ENCODE measurements at places on chromosomes 6 and 20.

GRCh38 chr6:137951064-137951597 lies 84.1 kb downstream of the TNFAIP3 start:
- DNase-seq, result no peak

GRCh38 chr20:54650052-54650719 lies 174.8 kb downstream of the DOK5 start:
- no peak for DNase-seq

DNA sequence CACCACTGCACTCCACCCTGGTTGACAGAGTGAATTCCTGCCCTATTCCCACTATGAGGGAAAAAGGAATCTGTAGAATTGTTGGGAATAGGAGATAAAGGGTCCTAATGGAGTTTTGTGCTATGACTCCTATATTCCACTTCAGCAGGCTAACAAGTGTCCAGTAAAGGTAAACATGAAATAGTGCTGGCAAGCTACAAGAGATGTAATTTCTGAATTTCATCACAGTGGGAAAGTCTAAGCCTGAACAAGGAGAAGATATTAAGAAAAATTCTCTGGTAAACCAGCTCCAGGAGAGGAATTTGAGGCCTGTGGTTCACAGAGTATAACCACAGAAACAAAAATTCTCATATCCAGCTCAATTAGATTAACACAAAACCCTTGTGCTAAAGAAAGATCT lies 10.3 kb upstream of the C6orf58 start:
- DNase-seq, result no peak

- no peak for DNase-seq
Measured at GRCh38 chr6:71414486-71414885, 125.9 kb downstream of the OGFRL1 start.

- DNase-seq, result no peak
Measured at GRCh38 chr6:75794351-75794846, 45.4 kb downstream of the MYO6 start.

- DNase-seq, result no peak
Measured at GRCh38 chr20:63415647-63416391, 54.7 kb upstream of the CHRNA4 start.

GRCh38 chr6:1739680-1740079 lies 130.0 kb downstream of the FOXC1 start:
- no peak for DNase-seq

DNA sequence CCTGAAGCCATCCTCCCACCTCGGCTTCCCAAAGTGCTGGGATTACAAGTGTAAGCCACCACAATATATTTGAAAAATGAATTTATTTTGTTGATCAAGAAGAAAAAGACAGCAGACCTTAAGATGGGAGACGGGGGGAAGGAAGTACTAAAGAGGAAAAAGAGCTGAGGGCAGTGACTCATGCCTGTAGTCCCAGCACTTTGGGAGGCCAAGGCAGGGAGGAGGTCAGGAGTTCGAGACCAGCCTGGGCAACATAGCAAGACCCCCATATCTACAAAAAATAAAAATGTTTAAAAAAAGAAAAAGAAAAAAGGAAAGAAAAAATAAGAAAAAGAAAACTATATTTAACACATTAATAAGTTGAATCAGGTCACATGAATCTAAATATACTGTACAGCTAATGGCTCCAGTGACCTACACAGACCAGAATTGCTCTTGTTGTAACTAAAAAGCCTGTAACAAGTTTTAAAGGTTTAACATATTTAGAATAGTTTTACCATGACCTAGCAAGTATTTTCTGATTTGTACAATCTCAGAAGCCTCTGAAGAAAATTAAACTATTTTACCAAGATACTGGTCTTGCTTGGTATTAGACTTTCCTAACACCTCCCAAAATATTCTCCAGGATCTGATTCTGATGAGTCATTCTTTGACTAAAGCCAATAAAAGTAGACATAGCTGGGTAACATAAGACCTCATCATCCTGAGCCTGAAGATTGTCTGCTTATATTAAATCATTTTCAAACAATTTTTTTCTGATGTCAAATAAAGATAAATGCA lies 4.3 kb upstream of the AKIRIN2 start:
- DNase-seq, result peak; percentile 13

DNA sequence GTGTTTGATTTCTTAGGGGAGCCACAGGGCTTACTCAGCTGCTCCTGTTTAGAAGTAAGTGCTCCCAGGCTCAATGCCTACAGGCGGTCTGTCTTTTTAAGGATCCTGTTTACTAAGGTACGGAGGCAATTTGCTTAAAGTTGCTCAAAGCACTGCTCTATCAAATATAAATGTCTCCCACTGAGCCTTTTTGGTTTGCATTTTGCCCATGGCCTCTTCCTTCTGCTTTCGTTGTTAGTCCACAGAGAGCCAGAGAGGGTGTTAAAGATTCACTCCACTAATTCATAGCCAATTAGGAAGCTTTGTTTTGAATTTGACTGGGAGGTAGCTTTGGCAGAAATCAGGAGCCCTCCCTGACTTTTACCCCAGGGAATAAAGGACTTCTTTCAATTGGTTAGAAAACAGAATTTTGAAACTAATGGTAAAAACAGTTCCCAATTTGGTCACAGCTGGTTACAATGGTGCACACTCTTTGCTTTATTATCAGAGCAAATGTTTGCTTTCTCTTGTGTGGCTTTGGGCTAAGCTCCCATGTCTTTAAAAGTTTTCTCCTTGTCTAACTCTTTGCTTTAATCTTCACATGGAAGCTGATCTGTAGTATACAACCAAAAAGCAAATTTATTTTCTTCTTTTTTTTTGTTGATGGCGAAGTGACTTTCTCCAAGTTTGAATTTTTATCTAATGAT lies 126.2 kb downstream of the IMPG1 start:
- DNase-seq, result no peak

DNA sequence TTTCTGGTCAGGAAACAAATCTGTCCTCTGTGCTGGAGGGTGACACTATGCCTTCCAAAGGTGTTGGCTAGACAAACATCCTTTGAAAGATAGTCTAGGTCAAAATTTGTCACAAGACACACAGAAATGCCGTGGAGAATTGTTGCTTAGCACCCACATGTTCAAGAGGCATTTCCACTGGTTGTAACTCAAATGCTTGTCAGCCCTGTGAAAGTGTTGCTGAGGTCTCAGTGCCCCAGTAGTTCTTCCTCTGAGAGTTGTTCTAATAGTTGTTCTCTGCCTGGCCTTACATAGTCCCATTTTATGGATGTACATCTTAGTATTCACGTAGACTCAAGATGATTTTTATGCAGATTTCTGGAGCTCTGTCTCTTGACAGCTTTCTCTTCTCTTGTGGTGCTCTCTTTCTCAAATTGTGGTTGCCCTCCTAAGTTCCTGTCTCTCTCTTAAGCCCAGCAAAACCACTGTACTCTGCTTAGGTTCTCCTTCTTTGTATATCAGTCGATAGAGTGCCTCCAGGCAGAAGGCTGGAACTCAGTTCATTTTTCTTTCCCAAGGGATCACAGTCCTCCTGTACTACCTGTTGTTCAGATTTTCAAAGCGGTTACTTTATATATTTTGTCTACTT lies 39.5 kb upstream of the REV3L start:
- DNase-seq, result no peak

- DNase-seq, result no peak
Measured at GRCh38 chr20:62494980-62495748, 19.4 kb upstream of the GATA5 start.

DNA sequence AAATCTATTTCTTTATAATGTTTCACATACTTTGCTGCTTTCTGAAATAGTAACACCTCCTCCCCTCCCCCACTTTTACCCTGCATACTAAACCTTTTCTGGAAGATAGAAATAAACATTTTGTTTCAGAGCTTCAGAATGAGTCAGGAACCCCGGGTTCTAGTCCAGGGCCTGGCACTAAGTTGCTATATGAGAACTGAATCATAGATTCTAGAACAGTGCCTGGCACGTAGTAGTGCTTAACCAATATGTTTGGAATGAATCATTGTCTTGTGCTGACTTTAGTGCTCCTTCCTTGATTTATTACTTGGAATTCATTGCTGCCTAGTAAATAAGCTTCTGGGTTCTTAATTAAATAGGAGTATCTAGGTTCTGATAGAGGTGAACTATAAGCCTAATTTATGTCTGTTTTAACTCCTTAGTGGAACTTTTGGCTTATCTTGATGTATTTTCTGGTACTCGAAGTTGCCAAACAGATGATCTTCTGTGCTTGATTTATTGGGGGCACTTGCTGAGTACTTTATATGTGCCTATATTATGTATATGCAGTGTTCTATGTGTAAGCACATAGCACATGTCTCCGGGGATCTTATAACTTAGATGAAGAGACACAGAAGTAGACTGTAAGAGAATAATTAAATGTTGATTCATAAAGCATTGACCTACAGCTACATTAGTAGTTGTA lies 18.6 kb downstream of the TAB2 start:
- no peak for DNase-seq

- DNase-seq, result no peak
Measured at GRCh38 chr6:21023210-21023609, 489.0 kb downstream of the CDKAL1 start.

- DNase-seq, result no peak
Measured at GRCh38 chr20:986733-987355, 15.3 kb downstream of the RSPO4 start.

DNA sequence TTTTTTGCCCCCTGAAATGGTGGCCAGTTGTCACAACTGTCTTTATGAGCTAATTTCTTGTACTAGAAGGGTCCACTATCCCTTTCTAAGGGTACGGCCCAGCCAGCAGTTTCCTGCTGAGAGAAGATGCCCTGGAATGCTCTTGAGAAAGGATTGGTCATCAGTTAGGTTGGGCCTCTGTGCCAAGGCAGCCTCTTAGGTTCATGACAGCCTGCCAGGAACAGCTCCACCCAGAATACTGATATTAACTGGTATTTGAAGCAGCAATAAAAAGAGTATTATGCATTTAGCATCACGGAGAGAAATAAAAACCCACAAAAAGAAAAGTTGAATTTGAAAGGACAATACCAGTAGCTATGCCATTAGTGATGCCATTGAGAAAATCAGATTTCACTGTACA lies 9.0 kb upstream of the HINT3 start:
- no peak for DNase-seq

GRCh38 chr20:62952373-62952967 lies at the start of gene SLC17A9:
SLC17A9 (plus strand) TSS chr20:62952709; CDS start chr20:62952831, 122 bp downstream.
- DNase-seq, result no peak

- DNase-seq, result peak; percentile 29
Measured at GRCh38 chr6:132715204-132715603, 1.3 kb upstream of the VNN1 start.

- DNase-seq, result no peak
Measured at GRCh38 chr6:110738899-110739365, 76.3 kb downstream of the CDK19 start.

GRCh38 chr20:52124821-52125220 lies 66.8 kb downstream of the ZFP64 start:
- DNase-seq, result no peak

- DNase-seq, result peak; percentile 78
Measured at GRCh38 chr6:9126878-9127560, 691.7 kb upstream of the SLC35B3 start.

- DNase-seq, result no peak
Measured at GRCh38 chr6:53103993-53104675, 38.9 kb downstream of the FBXO9 start.

- no peak for DNase-seq
Measured at GRCh38 chr6:139536751-139537617, 162.5 kb upstream of the CITED2 start.

DNA sequence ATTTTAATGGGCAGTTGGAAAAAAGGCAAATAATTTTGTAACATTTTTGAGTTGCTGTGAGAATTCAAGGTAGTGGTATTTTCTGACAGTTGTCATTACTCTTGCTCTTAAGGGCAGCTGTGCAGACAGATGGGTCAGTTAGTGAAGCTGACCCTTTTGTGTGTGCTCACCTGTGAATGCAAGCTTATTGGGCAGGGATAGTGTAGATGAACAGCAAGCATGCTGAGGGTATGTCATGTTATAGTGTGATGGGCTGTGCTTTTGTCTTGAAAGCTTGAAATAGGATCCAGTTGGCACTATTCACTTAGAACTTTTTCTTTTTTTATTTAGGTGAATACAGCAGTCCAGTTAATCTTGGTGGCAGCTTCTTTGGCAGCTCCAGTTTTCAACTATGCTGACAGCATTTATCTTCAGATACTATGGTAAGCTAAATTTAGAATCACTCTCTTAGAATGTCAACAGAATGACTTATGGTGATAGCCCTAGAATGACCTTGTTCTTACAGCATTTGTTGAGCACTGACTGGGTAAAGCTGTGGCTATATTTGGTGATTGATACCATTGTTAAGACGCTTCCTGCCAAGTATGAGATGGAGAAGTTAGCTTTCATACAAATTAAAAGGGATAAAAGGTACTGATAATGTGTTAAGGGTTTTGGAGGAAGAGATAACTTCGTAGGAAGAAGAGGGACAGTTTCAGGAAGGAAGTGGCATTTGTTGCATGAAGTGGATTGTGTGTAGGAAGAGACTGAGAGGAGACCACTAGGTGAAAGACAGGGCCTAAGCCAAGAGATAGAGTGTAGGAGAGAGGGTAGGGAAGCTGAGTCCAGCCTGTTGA lies 19.5 kb downstream of the LRRN4 start:
- DNase-seq, result no peak

GRCh38 chr6:39417440-39417839 lies 94.9 kb upstream of the KCNK16 start:
- no peak for DNase-seq

- no peak for DNase-seq
Measured at GRCh38 chr6:95660544-95660943, 83.2 kb downstream of the MANEA start.

DNA sequence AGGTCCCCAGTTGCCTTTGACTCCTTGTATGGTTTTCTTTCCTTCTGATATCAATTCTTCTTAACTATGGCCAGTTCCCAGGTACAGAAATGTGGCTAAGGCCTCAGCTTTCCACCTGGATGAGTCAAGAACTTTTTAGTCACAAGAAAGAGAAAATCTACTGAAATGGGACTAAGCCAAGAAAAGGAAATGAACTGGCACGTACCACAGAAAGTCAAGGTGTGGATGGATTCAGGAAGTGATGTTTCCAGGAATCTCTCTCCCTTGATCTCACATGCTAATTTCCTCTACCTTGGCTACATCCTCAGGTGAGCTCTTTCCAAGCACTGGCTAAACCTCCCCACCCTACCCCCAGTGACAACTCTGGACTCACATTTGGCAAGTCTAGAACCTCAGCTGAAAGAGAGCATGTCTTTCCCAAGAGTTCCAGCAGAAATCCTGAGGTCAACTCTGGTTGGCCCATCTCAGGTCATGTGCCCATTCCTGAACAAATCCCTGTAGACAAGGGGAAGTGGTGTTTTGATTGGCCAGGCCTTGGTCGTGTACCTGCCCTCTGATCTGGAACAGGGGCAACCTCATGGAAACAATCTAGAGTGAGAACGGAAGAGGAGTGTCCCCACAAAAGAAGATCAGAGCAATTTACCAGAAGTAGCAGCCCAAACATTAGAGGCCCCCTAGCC lies 205.3 kb downstream of the NFATC2 start:
- DNase-seq, result no peak

GRCh38 chr6:11734861-11735613 lies 43.6 kb downstream of the ADTRP start:
- no peak for DNase-seq

DNA sequence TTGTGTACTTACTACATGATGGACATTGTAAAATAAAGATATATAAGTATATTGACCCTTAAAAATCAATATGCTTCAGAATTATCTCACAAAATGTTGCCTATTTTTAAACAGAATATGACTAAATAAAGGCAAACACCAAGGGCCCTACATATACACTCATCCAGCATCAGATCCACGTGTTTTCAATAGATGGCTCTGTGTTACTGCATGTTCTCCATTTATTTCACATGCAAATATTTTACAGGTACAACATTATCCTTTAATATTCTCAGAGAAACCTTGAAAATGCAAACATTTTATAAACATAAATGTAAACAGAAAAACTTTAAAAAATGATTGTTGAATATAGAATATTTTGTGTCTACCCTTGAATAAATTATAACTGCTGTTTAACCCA lies 2.9 kb upstream of the KHDRBS2 start:
- no peak for DNase-seq

GRCh38 chr6:54094786-54095185 lies 16.5 kb upstream of the MLIP start:
- no peak for DNase-seq
